ENCODE measurements at places on chromosomes 1 and 21. TPM values are rescaled to one million over a fixed set of nuclear protein-coding genes. Genes with fewer than 3 reads are reported as not detected.

MARK1 gene
- total RNA-seq = 11.6 TPM

PRAMEF11 gene
- total RNA-seq = not detected

OR2AK2 gene
- not detected for total RNA-seq

CORT gene
- total RNA-seq = 1.1 TPM

ARHGEF16 gene
- 15.5 TPM for total RNA-seq

HSD17B7 gene
- total RNA-seq = 18.5 TPM

SLC9A1 gene
- total RNA-seq = 17.1 TPM

SERPINC1 gene
- total RNA-seq = not detected

REN gene
- total RNA-seq = 193 TPM

FAM72B gene
- total RNA-seq = 2.2 TPM

GPR25 gene
- not detected for total RNA-seq

RNF186 gene
- 0.18 TPM for total RNA-seq

CCDC185 gene
- total RNA-seq = not detected

CEPT1 gene
- total RNA-seq = 54.0 TPM

GBP7 gene
- total RNA-seq = not detected

YIPF1 gene
- total RNA-seq = 21.4 TPM

EPHA10 gene
- total RNA-seq = 0.12 TPM

CDK18 gene
- total RNA-seq = 22.9 TPM

MYBPH gene
- 12.0 TPM for total RNA-seq

BACH1 gene
- 79.8 TPM for total RNA-seq

KCNT2 gene
- 16.3 TPM for total RNA-seq

VASH2 gene
- 21.6 TPM for total RNA-seq

ERMAP gene
- 14.5 TPM for total RNA-seq

CELA2B gene
- not detected for total RNA-seq

CA14 gene
- 2.3 TPM for total RNA-seq

LAPTM5 gene
- 24.5 TPM for total RNA-seq

TRABD2B gene
- total RNA-seq = 6.4 TPM

ZNF593OS gene
- total RNA-seq = not detected

ADAM30 gene
- total RNA-seq = not detected

IARS2 gene
- 104 TPM for total RNA-seq

COL24A1 gene
- total RNA-seq = 1.9 TPM

AMY1A gene
- total RNA-seq = not detected

BMP8A gene
- 0.70 TPM for total RNA-seq

KLHDC9 gene
- 10.7 TPM for total RNA-seq

GRHL3 gene
- 2.5 TPM for total RNA-seq

Measured in metanephros (tissue), 2 donors.